ENCODE measurements at places on chromosomes 3 and 15.

DNA sequence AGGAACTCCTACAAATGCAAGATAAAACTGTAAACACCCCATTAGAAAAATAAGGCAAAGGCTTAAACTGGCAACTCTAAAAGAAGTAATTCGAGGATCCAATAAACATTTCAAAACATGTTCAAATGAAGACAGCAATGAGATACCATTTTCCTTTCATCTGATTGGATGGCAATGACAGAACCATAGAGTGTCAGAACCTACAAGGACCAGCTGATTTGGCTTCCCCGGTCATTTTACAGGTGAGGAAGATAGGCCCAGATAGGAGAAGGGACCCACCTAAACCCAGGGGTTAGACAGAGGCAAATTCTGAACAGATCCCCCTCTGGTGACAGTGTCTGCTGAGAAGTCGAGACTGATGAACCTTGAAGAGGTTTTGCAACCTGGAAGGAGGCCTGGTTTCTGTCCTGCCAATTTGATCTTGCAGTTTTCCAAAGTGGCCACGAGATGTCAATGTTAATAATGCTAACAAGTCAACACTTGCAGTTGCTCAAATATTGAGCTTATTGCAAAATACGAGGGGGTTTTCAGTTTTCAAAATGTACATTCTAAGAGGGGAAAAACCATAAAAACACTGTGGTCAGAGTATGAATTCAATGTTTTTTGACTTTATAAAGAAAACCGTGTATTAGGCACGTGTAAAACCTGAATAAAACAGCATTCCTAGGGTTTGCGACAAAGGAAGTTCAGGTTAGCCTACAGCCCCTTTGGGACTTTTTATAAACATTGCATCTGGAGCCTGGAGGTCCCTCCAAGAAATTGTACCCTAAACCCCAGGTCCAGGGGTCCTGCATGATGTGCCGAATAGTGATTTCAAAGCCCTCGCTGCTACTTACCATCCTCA lies 21.5 kb downstream of the CFAP161 start:
- DNase-seq = no peak

- DNase-seq = no peak
These were observed 502.5 kb upstream of the NECTIN3 start for GRCh38 chr3:110569073-110569472.

DNA sequence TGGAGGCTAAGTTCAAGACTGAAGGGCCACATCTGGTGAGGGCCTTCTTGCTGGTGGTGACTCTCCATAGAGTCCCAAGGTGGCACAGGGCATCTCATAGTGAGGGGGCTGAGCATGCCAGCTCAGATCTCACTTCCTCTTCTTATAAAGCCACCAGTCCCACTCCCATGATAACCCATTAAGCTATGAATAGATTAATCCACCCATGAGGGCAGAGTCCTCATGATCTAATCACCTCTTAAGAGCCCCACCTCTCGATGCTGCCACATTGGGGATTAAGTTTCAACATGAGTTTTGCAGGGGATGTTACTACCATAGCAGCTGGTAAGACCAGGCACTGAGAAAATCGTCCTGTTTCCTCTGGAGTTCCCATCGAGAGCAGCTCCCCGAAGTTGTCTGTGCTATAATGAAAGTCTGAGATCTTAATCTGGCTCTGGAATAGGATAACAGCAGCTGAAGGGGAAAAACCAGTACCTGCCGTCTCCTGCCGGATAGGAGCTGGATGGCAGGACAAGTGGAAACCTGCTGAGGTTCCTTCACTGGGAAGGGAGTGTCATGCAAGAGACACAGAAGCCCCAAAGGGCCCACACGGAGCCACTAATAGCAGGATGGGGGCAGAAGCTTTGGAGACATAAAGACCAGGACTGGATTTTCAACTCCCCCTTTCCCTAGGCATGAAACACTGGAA lies 79.5 kb upstream of the EPHB3 start:
- no peak for DNase-seq

DNA sequence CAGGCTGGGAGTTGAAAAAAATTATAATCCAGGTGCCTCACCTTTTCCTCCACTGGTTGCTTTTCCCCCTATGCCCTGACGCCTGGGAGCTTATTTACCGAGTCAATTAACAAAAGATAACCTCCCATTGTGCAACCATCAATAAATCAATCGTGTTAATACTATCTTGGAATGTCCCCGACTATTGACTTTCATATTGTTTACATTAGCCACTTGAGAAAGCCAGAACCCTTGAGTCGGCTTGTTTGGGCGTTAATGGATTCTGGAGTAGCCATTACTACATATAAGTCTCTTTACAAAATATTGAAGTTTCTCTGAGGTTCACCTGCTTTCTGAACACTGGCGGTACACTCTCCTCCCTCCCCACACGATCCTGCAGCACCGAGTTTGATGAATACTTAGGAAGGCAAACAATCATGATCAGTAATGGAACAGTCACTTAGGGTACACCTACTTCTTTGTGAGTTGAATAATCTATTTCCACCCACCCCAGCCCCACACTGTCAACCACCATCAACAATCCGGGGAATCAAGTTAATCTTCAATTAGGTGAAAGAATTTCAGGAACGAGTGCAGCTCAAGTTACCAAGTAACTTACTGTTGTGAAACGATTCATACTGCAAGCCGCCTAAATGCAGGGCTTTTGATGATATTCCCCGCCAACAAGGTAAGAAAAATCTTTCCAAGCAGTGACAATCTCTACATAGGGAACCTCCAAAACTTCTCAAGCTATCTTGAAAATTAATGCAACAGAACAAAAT lies 159.3 kb upstream of the NR2F2 start:
- DNase-seq = no peak

DNA sequence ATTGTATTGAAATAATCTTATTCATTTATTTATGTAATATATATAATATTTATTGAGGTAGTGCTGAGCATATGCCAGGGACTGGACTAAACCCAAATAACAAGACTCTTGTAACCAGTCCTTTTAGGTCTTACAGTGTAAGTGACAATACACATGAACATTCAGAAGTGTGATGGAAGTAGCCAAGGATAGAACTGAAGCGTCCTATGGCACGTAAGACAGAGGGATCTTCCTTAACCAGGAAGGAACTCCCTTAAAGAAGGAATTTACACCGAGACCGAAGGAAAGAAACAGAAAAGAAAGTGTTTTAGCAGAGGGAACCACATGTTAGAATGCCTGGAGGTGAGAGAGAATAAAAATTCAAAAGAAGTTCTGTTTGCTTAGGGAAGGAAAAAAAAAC lies 23.6 kb upstream of the CLDN1 start:
- no peak for DNase-seq

- DNase-seq = no peak
These were observed 26.6 kb downstream of the MIX23 start for GRCh38 chr3:122356402-122356801.

DNA sequence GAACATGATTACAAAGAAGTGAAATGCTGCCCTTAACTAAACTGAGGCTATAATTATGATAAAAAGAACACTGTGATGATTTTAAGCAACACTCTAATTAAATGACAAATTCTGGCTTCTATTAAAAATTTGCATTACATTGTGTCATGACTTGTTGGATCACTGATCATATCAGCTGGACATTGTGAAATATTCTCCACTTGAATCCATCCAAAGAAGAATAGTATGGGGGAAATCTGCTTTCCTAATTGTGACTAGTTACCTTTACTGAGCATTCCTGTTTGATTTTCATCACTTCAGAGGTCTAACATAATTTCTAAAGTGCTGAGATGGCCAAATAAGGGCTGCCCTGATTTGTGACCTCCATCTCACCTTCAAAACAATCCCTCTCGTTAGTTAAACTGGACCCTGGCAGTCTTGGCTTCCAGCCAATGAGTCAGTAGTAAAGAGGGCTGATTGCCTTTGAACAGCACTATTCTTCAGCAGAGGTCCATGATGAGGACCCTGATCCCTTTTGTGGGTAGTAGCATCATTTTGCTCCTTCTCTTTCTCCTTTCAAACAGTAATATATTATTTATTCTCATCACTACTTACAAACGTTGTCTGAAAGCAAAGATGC lies 53.5 kb upstream of the LEKR1 start:
- no peak for DNase-seq

DNA sequence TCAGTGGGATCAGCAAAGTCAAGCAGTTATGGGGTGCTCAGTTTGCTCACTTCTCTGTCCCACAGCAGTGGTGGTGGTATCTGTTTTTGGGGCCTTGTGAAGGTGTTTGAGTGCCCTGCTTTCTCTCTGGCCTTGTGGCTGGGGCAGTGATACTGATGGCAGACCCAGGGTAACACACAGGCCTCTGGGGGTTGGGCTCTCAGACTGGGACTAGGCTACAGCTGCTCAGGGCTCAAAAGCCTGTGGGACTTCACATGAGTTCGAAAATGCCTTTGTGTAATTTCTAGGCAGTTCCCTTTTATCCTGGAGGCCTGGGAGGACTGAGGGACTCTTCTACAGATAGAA lies 75.3 kb downstream of the STXBP5L start:
- DNase-seq = no peak

- peak; percentile 45 for DNase-seq
These were observed 56.8 kb downstream of the FGD5 start for GRCh38 chr3:14875411-14876175.

DNA sequence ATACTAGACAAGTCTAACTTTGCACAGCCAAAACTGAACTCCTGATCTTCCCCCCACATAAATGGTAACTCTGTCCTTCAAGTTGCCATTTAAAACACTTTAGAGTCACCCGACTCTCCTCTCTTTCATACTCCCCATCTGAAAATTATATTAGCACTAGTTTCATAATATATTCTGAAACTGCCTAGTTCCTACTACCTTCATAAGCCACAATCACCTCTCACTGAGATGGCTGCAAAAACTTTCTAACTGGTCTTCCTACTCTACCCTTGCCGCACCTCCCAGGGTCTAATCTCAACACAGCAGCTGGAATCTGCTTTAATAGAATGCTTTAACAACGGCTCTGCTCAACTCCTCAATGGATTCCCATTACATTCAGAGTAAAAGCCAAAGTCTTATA lies 55.0 kb downstream of the GLB1 start:
- DNase-seq = no peak

DNA sequence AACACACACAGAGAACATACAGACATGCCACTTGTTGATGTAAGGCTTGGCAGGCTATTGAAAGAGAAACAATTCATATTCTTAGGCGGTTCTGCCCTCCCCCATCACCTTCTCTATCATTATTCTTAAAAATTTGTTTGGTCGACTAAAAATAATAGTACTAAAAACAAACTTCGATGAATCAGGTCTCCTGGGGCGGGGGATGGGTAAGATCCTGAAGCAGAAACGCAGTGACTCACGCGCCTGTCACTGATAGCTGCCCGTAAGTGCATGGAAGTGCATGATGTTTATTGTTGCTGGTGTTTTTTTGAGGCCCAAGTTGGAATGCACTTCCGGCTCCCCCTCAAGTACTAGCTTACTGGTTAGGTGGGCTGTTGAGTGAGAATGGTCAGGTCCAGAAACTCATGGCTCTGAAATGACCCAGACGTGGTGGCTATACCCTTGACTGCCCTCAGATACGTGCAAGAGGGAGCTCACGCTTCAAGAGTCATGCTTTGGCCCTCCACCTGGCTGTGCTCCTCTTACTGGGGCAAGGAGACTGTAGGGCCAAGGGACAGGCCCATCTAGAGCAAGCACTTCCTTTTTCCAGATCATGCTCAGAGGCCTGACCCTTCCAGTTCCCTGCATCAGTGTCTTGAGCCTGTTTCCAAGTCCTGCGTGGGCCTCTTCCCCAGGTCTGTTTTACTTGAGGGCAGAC lies 10.9 kb downstream of the SMAD3 start:
- DNase-seq = peak; percentile 84

GRCh38 chr15:28933710-28934445 lies 48.1 kb downstream of the APBA2 start:
- DNase-seq = no peak

DNA sequence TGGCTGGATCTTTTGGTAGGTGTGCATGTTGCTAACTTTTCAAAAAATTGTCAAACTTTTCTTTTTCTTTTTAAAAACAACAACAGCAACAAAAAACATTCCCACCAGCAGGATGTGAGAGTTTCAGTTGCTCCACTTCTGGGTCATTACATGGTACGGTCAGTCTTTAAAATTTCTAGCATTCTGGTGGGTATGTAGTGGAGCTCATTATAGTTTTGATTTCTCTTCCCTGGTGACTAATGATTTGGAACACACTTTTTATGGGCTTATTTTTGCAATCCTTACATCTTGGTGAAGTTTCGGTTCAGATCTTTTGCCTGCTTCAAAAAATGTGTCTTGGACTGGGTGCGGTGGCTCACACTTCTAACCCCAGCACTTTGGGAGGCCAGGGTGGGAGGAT lies 19.3 kb downstream of the ATP1B3 start:
- no peak for DNase-seq

DNA sequence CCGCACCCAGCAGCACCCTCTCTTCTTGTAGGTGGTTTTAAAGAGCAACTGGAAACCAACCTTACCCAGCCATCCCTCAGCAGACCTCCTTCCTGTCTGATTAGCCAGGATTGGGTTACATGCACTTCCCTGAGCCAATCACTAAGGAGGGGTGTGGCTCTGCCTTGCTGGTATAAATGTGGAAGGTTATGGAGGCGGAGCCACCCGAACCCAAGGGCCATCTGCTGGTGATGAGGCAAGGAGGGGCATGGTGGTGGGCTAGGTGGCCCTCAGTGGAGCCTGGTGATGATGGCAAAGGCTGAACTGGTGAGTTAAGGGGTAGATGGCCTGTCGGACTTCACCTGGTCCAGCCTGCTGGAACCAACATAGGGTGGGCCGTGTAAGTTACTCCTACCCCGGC lies 39.8 kb downstream of the CCDC33 start:
- DNase-seq = no peak

DNA sequence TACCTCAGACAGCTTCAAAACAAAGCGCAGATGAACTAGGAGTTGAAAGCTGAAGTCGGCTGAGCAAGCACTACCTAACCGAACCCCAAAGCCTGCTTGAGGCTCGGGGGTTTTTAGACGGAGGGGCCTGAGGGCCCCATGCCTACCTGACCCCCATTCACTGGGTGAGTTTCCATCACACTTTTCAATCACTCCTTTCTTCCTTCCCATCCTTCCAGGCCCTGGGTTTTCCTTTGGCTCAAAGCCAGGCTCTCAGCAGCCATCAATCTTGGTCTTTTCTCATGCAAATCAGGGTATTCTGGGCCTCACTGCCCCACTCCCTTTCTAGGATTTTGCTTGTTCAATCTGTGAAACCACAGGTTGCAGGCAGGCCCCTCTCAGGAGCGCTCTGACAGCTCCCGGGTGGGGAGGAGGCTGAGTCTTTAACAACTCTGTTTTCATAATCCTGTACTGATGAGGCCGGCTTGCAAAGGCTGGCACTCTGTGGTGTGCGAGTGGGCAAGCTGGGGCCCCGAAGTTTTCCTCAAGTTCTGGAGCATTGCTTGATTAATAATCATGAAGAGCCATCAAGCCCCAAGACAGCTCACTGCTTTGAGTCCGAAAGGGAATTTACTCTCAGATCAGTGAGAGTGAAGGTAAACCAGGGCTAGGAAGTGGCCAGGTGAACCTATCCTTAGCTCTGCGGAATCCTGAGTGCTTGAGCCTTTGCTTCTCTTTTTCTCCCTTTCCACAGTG lies 97.6 kb downstream of the FRMD4B start:
- DNase-seq = peak; percentile 88

Data from islet precursor cell (in vitro differentiated cells).